ENCODE measurements at places on chromosomes 7 and 10.

DNA sequence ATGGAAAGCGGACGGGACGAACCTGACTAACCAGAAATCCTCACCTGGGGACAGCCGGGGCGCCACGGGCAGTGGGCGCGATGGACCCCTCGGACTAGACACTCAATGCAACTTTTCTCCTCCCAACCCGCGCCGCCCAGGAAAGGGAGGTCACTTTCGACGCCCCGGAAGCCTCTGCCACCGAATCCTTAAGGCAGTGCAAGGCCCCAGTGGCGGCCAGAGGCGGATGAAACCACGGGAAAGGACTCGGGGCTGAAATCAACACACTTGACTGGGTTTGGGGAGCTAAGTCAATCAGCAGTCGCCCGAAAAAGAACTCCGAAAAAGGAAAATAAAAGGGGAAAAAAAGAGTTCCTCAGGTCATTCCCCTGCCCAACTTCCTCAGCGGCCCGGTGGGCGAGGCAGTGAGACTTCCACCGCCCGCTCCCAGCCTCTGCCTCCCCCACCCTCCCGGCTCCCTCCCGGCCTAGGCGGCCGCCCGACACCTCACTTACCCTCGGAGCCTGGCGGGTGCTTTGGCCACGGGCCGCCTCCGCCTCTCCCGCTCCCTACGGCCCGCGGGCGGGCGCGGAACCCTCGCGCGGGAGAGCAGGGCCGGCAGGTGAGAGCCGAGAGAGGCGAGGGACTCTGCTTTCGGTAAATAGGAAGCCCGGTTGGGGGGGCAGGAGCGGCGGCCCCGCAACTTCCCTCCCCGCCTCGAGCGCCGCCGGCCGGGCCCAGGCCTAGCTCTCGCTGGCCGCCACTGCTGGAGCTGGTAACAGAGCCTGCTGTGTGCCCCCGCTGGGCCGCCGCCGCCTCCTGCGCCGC, 518 bp downstream of the WAPL start:
- DNase-seq, result peak; percentile 81

- DNase-seq, result peak; percentile 95
Measured at GRCh38 chr7:80918909-80919721, at the start of gene SEMA3C. Gene SEMA3C (minus strand): TSS chr7:80919051. CDS start chr7:80916781, 2,270 bp downstream.

DNA sequence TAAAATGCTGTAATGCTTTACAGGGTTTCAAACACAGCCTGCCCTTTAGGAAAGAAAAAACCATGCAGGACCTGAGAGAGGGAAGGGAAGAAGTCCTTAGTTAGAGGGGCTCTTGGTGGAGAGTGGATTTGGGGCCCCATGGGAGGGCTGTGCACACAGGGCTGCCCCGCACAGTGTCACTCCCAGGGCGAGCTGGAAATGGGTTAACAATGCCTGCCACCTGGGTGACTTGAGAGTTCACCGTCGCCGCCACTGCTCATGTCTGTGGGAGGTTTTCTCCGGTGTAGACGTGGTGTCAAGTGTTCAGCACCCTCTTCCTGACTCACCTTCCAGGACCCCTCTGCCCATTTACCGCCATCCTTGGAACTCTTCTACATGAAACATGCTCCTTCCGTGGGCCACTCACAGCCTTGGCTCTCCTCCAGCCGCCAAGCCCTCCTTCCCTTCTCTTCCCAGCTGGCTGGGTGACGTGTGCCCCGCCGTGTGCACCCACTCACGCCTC, 686.4 kb downstream of the SDK1 start:
- DNase-seq, result no peak

DNA sequence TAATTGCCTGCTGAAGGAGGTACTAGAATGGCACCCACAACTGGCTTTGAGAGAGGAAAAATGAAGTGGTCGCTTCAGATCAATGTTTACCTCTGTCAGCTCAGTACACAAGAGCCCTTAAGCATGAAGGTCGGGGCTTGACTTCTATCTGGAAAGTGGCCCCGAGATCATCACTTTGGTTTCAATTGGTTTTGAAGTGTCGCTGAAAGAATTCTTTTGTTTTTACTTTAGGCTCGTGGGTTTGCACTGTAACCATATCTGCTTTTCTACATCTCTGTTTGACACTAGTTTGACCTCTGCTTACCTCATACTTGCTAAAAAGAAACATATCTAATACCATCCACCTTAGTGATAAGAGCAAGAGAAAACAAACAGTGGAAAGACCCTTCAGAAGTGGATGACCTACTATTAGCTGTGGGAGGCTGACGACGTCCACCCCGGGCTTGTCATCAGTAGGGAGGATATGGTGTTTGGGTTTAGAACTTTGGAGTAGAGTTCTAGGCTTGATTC, 361.8 kb downstream of the GATA3 start:
- DNase-seq, result no peak

All from suppressor macrophage (primary cell).